Chondrocyte (in vitro differentiated cells): ENCODE measurements at places on chromosomes 13 and 19. TPM values are rescaled to one million over a fixed set of nuclear protein-coding genes. Genes with fewer than 3 reads are reported as not detected.

DNA sequence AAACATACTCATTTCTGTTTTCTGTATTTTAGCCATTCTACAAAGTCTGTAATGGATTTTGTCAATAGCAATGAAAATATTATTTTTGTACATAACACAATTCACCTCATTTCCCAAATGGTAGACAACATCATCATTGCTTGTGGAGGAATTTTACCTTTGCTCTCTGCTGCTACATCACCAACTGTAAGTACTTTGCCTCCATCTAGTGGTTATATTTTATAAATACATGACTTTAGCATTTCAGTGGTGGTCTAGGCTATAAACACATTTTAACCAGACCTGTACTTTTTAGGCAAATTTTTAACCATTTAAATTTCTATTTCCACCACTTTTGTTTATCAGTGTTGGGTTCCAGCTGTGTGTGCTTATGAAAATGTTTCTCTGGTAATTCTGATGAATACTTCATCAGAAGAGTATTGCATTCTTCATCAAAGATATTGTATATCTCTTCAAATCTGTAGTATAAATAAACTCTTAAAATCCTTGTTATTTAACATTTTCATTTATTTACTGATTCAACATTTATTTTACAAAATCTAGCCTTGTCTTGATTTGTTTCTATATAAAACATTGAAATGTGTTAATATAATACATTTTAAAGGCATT lies 222.4 kb downstream of the NBEA start:
- no peak for DNase-seq

GRCh38 chr19:16661480-16662034 lies 618 bp downstream of the TMEM38A start:
- peak; percentile 88 for DNase-seq

DNA sequence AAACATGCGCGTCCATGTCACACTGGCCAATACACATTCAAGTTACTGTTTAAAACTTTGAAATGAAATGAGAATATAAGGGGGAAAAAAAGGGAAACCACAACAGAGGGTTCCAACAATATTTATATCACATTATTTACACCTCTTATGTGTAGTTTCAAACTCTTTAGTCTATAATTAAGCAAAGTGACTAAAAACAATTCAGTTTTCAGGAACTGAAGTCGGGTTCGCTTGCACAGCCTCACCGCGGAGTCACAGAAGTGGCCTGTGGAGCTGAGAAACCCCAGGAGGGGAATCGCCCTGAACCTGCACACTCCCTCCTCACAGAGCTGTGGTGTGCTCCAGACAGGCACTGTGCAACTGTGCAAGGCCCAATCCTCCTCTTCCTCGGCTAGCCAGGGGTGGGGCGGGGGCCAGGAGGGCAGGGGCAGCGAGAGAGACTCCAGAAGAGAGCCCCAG lies 75.9 kb downstream of the STK24 start:
- DNase-seq = no peak

- peak; percentile 94 for DNase-seq
Observed at GRCh38 chr13:101452519-101453485, at the start of gene ITGBL1. Gene ITGBL1 (plus strand): TSS chr13:101452675. CDS start chr13:101452834, 159 bp downstream.

- no peak for DNase-seq
Observed at GRCh38 chr13:67977066-67977465, 746.9 kb upstream of the PCDH9 start.

DNA sequence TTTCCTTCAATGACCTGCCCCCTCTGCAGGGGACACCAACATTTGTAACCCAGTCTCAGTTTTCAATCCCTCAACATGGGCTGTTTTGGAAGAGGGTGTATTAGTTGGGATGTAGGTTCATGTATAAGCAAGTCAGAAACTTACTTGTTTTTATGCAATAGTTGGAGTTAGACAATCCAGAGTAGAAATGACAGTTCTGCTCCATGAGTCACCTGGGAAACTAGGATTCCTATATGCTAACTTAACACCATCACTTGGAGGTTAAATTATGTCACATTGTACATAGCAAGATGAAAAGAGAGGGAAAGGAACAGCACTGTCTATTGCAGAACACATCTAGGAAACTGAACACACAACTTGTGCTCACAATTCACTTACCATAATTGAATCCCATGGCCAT lies 436.4 kb downstream of the RFC3 start:
- no peak for DNase-seq

- DNase-seq = no peak
Observed at GRCh38 chr19:19274716-19275565, 1.8 kb upstream of the TM6SF2 start.

- DNase-seq = no peak
Observed at GRCh38 chr19:18839465-18840287, 7.9 kb downstream of the UPF1 start.

- no peak for DNase-seq
Observed at GRCh38 chr13:46609052-46609451, 56.1 kb downstream of the LRCH1 start.

PODNL1 gene
- total RNA-seq = 5.7 to 8.9 TPM (median 8.7 TPM) in 3 replicates

KLK14 gene
- not detected in 3 replicates for total RNA-seq

ZNF600 gene
- 7.2 to 8.3 TPM (median 7.8 TPM) in 3 replicates for total RNA-seq

NCAN gene
- not detected in 3 replicates for total RNA-seq

LILRA6 gene
- not detected in 3 replicates for total RNA-seq

C19orf67 gene
- not detected in 3 replicates for total RNA-seq

TTC9B gene
- not detected in 3 replicates for total RNA-seq
